ENCODE measurements at places on chromosomes 12 and 14.

DNA sequence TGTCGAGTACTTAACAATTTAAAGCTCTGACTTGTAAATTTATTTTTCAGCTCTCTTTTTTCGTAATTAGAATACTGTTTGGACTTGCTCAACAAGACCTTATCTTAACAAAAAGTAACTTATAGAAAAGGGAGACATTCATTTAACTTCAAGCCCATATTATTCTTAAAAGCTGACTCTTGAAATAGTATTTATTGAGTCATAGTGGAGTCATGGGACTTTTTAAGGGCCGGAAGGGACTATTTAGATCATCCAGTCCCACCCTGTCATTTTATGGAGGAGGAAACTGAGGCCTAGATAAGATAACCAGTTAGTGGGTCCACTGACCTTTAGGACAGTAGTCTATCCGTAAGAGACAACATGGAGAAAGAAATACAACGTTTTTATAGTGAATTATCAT, 1.5 kb downstream of the RAP1B start:
- no peak for DNase-seq

GRCh38 chr12:94139816-94140215, 8.6 kb upstream of the PLXNC1 start:
- DNase-seq, result no peak

- DNase-seq, result no peak
Measured at GRCh38 chr14:58177125-58177524, 22.8 kb upstream of the ACTR10 start.

DNA sequence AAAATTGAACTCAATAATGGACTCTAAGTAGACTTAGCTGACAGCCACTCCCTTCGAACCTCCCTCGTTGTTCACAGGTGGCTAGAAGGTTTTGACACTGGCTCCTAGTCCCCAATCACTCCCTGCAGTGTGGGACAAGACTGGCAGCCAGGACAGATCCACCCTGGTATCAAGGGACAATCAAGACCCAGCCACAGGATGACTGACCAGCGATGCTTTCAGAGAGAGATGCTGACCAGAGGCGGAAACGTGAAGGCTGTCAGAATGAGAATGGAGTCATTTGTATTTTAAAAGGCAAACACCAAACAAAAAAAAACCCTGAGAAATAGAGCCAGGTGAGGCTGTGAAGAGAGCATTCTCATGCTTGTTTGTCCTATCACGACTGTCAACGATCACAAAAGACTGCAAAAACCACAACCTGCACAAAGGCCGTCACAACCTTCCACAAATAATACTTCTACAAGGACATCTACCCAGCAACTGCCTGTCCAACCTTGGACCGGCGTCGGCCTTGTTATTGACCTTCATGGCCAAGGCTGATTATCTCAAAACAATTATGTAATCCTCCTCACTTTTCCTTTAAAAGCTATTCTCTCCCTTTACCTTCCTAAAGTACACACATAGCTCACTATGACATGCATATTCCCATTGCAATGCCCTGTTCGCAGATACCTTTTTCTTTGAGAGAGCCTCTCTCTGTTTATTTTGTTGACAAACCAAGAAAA, 13.2 kb downstream of the EIF5 start:
- DNase-seq, result no peak

- DNase-seq, result no peak
Measured at GRCh38 chr12:54571193-54572188, 17.0 kb downstream of the PPP1R1A start.

GRCh38 chr12:102631274-102631673, 150.9 kb upstream of the IGF1 start:
- no peak for DNase-seq

GRCh38 chr12:22321638-22322037, 12.9 kb downstream of the ST8SIA1 start:
- DNase-seq, result peak; percentile 77

DNA sequence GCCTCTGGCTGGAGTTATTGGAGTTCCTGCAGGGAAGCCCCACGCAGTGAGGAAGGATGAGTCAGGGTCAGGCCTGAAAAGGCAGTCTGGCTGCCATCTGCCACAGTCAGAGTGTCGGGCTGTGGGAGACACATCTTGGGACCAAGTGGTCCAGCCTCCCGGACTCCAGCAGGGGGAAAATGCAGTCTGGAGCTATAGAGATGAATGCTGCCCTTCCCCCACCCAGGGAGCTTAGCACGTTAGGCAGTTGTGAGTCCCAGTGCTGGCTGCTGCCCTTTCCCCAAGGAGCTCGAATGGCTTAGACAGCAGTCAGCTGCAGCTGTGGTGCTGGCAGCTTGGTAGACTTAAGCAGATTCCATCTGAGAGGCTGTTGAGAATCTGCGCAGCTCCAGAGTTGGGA, 8.2 kb upstream of the NTS start:
- no peak for DNase-seq

All from activated CD4-positive, alpha-beta memory T cell treated with anti-CD3 and anti-CD28 coated beads for 36 hours (primary cell).